ENCODE measurements at places on chromosomes 4 and X. TPM values are rescaled to one million over a fixed set of nuclear protein-coding genes. Genes with fewer than 3 reads are reported as not detected.

Gene KIF4A
- total RNA-seq, result 0.84 TPM

Gene RGN
- total RNA-seq, result 14.1 TPM

GRCh38 chrX:107323786-107324492 is 117.5 kb downstream of the DNAAF6 start:
- no peak for DNase-seq

DNA sequence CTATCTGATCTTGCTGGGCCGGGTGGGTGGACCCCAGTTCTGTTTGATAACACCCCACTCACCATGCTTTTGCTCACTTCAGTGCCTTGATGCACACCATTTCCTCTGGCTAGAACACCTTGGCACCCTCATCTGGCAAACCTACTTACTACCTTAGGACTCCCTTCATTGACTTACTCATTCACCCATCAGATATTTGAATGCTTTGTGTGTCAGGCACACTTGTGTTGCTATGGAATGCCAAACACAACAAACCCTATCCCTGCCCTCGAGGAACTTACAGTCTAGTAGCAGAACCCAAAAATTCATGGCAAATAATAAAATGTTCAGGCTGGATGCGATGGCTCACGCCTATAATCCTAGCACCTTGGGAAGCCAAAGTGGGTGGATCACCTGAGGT is 13.9 kb downstream of the CCNG2 start:
- DNase-seq, result no peak

Gene CXCL1
- total RNA-seq, result 1.3 TPM

DNA sequence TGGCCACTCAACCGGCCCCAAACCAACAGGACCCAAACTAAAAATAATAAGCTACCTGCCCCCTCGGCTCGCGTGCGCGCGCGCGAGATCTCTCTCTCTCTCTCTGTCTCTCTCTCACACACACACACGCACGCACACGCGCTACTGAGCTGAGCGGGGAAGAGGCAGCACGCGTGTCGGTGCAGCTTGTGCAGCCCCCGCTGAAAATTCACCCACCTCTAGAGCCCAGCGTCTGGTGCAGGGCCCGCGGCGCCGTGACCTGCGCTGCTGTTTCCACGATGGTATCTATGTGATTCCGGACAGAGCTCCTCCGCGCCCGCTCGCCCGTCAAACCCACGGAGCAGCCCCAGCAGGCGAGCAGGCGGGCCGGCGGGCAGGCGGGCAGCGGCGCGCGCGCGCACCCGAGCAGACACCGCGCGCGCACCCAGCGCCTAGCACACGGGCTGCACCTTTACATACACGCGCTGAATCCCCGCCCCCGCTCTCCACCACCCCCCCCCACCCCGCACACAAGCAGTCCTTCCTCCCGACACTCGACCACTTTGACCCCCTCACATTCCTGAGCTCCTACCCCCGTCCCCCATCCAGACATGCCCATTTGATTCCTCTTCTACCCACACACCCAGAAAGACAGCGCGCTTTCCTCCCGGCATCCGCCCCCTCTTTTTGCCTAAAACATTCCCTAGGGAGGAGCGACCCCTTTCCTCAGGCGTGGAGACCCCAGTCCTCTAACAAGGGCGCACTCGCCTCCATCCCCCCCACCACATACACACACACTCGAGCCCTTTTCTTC is 1.0 kb downstream of the SLITRK4 start:
- DNase-seq, result peak; percentile 47
